ENCODE measurements at places on chromosomes 4 and X.

DNA sequence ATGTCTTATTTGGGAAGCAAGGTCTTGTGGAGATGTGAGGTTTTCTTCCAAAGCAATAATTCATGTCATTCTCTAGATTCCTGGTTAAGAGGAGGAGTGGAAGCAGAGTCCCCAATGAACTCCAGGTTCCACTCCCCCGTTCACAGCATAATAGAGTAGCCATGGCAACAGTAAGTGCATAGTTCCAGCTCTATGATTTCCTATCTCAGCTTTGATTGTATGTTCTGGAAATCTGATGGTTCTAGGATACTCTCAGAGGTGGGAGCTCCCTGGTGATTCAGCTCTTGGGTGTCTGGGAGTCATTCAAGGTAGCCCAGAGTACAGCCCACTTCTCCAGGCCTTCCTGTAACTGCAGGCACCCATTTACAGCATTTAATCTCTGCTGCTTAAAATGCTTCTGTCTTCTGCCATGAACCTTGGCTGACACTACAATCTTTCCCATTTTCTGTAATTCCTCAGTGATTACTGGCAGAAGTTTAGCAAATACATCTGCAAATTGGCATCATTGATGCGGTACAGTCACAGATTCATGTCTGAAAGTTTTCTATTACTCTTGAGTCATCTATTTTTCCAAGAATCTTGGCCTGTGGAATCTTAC, 242.0 kb downstream of the MAPK10 start:
- DNase-seq: no peak

DNA sequence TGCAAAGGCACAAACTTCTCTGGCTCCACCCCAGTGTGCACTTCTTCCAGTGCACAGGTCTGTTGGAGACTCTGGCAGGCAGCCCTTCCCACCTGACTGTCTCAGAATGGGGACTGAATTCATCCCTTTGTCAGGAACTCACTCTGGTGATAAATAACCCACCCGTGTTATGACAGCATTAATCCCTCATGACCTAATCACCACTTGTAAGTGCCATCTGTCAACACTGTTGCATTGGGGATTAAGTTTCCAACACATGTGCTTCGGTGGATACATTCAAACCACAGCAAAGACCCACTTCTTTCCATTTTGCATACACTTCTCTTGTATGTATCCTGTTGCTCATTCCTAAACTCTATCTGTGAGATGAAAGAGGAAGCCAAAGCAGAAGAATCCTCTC, 1002.9 kb upstream of the IGFBP7 start:
- DNase-seq: no peak

GRCh38 chr4:151165205-151166000, 66.0 kb downstream of the RPS3A start:
- no peak for DNase-seq

GRCh38 chr4:126269106-126269505, 954.4 kb downstream of the FAT4 start:
- no peak for DNase-seq

GRCh38 chr4:794900-795725, 30.8 kb downstream of the CPLX1 start:
- DNase-seq: no peak

DNA sequence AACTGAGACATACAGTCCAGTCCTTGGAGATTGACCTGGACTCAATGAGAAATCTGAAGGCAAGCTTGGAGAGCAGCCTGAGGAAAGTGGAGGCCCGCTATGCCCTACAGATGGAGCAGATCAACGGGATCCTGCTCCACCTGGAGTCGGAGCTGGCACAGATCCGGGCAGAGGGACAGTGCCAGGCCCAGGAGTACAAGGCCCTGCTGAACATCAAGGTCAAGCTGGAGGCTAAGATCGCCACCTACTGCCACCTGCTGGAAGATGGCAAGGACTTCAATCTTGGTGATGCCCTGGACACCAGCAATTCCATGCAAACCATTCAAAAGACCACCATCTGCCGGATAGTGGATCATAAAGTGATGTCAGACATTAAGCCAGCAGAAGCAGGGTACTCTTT, 20.4 kb upstream of the FRMPD3 start:
- DNase-seq: no peak

GRCh38 chr4:142124874-142125273, 488.5 kb downstream of the IL15 start:
- no peak for DNase-seq

GRCh38 chr4:5979981-5980380, 38.2 kb downstream of the C4orf50 start:
- no peak for DNase-seq

DNA sequence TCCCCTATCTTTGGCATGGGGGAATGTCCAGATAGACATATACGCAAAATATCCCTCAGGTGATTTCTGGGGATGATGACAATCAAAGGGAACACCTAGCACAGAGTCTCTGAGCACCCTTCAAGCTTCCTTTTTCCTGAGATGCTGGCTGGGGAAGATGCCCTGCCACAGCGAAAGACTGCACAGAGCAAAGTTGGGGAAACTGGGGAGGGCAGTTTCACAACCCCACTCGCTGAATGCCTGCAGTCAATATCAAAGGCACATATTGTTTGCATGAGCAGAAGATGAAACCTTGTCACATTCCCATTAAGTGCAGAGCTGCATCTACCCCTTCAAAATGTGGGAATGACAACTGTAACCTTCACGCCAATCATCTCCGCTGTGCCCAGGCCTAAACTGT, 2.6 kb downstream of the GPC4 start:
- no peak for DNase-seq

DNA sequence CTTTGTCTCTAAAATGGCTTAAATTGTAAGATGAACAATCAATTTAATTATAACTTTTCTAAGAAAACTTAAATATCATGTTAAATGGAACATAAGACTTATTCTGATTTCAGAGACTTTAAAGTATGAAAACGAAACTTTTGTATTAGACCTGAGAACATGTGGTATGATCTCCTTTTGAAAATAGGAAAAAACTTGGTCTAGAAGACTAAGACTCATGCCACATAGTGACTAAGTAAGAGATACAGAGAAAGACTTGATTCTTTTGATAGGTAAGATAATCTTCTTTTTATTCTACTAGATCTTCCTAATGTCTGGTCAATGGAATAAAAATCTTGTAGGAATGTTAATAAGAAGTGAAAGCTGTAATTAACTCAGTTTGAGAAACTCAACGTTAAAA, 326.3 kb upstream of the GRIA3 start:
- DNase-seq: no peak

GRCh38 chr4:149630064-149630463, 185.6 kb downstream of the IQCM start:
- no peak for DNase-seq

GRCh38 chrX:29787656-29788055, 427.7 kb upstream of the MAGEB2 start:
- DNase-seq: no peak

GRCh38 chr4:42104521-42104920, 47.9 kb downstream of the BEND4 start:
- DNase-seq: no peak

DNA sequence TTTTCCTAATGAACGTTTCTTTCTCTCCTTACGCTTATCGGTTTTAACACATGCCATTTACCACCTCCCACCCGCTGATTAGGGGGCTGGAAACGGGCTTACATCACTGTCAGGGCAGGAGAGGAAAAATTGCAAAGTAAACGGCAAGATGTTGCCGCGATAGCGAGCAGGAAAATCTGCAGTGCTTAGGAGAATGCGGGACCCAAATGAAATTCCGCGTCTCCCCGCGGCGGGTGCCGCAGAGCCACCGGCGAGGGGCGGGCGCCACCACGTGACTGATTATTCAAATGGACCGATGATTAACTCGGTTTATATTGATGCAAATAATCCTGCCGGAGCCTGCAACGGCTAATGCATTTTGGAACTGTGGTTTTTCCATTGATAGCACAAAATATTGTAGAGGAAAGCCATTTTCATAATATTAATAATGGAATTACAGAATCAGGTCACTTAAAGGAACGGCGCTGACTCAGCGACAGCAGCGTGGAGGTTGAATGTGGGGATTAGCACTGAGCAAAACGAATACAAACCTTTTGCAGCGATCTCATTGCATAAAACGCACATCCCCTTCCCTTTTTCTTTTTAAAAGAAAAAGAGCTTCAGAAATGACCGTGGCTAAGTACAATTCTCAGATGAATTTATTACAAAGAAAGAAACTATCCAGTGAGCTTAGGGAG, 224.2 kb downstream of the STIM2 start:
- DNase-seq: peak; percentile 8

DNA sequence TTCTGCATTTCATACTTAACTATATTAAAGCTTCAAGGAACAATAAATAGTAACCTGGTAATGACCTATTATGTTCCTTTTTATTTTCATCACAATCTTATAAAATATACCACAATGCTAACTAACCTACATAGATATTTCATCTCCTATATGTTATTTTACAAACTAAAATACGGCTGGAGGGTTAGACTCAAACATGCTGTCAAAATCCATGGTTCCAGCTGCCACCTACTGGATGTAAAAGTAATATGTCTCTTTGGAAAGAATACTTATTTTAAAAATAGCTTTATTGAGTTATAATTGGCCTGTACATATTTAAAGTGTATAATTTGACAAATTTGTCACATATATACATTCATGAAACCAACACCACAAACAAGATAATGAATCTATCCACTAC, 15.0 kb downstream of the RGN start:
- no peak for DNase-seq

DNA sequence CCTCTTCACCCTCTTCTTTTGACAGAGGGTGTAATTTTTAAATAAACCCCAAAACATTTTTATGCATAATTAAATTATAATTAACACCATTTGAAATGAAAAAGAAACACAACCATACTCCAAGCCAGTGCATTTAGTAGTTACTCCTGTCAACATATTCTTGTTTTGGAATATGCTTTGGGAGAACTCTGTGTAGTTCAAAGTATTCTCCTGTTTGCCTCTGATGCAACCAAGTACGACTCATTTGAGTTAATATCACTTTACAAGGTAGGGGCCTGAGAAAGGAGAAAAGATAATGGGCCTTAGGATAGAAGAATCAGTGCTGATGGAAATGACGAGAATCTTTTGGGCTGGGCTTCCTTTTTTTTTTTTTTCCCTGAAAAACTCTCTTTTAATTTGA, 2.7 kb downstream of the PTPN13 start:
- no peak for DNase-seq

GRCh38 chrX:134935276-134935675, 55.5 kb upstream of the SMIM10 start:
- no peak for DNase-seq

DNA sequence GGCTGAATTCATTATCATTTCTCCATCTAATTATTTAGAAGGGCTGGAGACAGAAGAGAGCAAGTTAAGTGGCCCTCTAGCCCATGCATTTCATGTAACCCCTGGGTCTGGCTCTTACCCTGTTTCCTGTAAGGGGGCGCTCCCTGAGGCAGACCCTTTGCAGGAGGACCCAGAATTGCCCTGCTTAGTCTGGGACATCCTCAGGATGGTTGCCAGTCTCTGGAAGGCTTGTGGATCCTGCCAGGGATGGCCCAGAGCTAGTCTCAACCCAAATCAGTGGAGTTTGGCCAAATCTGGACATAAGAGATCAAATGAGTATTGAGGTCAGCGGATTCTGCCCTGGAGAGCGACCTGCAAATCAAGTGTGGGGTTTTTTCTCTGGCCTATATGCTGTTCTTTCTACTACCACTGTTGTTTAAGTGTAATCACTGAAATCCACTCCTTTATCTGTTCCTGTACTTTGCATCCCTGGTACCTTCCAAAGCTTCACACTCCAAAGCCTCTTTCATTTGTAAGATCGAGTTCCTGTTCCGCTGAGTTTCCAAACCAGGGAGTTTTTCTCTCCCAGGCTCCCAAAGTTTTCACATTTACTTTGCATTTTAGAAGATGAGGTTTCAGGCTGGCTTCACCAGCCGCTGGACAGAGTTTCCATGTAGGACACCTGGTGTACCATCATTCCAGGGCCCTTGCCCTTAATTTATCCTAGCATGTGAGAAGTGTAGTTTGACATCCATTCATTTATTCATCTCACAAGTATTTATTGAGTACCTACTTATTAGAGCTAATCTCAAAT, 6.3 kb downstream of the KLF3 start:
- DNase-seq: no peak

DNA sequence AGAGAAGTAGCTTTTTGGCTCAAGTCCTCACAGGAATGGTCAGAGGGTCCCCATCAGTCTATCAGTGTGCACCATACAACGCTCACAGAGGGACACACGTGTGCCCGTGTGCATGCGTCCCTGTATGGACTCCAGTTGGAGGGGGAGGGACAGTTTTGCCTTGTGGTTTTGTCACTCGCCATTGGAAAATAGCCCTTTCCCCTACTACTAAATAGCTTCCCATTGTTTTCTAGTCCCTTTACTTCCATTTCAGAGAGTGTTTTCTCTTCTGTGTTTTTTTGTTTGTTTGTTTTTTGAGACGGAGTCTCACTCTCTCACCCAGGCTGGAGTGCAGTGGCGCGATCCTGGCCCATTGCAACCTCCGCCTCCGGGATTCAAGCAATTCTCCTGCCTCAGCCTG, 34.9 kb downstream of the WDR13 start:
- no peak for DNase-seq

- DNase-seq: no peak
These were observed 29.1 kb downstream of the UGDH start for GRCh38 chr4:39497909-39498726.

GRCh38 chrX:34555481-34555880, 101.6 kb downstream of the TMEM47 start:
- no peak for DNase-seq

GRCh38 chr4:3112609-3113469, 38.4 kb downstream of the HTT start:
- no peak for DNase-seq

GRCh38 chr4:155353923-155354540, 22.7 kb downstream of the MAP9 start:
- peak; percentile 10 for DNase-seq

- no peak for DNase-seq
These were observed 176.4 kb downstream of the BMPR1B start for GRCh38 chr4:94934201-94934600.

GRCh38 chr4:111806331-111806730, 338.9 kb upstream of the FAM241A start:
- no peak for DNase-seq

- DNase-seq: no peak
These were observed 7.6 kb downstream of the SLC2A9 start for GRCh38 chr4:10013722-10014121.

DNA sequence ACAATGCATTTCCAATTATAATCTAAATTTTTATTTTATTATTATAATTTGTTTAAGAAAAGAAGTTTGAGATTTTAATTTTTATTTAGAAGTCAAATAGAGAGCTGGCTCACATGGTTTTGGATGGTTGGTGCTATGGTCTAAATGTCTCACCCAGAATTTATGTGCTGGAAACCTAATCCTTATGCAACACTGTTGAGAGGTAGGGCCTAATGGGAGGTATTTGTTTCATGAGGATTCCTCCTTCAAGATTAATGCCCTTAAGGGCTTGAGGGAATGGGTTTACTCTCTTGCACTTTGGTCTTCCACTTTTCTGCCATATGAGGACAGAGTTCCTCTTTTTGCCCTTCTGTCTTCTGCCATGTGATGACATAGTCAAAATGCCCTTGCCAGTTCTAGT, 960.5 kb upstream of the IGFBP7 start:
- no peak for DNase-seq

DNA sequence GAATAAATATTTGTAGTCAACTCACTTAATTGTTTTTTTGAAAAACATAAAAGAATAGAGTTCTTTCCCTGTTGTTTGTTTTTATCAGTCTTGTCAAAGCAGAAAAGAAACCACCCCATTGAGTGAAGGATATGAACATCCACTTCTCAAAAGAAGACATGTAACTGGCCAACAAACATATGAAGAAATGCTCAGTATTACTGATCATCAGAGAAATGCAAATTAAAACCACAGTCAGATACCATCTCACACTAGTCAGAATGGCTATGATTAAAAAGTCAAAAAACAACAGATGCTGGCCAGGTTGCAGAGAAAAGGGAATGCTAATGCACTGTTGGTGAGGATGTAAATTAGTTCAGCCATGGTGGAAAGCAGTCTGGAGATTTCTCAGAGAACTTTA, 326.1 kb upstream of the EMCN start:
- DNase-seq: no peak
